Central memory CD4-positive, alpha-beta T cell (primary cell): ENCODE measurements at places on chromosomes 11 and 22.
A peak's percentile ranks its signal among the peaks of the same experiment; 100 is the strongest.

GRCh38 chr11:134366254-134366653 is 34.5 kb downstream of the GLB1L2 start:
- no peak for DNase-seq

DNA sequence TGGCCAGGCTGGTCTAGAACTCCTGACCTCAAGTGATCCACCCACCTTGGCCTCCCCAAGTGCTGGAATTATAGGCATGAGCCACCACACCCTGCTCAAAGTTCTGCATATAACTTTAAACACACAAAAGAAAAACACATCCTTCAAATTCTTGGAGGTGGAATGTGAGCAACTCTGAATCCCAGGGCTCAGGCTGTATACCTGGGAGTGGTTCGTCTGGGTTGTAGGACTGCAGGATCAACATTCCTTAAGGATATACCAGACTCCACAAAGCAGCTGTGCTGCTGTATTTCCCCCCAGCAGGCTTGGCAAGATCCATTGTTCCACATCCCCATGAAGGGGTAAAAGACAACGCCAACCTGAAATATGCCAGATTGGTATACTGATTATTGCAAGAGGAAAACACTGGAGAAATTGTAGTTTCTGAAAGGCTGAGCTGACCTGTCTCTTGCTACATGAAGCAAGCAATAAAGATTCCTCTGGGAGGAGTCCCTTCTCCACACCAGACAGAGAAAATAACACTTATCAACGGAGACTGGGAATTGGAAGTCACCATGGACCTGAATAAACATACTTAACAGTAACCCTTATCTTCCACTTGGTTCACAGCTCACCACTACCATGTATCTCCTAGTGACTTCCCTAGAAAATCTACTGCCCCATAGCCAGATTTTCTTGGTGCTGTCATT is 12.2 kb upstream of the RPS3 start:
- no peak for DNase-seq

DNA sequence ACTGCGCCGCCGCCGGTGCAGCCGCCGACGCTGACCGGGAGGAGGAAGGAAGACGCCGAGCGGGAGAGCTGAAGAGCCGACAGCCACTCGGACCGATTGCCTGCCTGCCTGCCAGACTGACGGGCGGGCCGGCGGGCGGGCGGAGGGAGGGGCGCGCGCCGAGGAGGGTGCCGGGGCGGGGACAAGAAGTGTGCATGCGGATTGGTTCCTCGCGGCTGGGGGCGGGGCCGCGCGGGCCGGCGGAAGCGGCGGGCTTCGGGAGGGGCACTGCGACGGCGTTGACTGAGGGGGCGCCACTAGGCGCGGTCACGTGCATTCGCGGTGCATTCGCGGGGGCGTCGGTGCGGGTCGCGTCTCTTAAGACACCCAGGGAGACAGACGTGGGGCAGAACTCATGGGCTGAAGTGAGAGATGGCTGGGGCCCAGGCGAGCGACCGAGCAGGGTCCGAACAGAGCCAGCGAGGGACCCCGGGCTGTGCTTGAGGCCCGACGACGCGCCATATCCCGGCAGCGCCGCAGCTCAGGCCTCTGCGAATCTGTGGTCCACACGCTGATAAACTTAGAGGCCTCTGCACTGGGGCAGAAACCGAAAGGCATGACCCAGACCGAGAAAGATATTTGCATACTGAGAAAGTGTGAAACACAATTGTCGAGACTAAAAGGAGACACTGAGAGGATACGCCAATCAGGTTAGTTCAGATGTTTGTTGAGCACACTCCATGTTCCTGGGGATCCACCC is at the start of gene MAPK1:
Gene MAPK1, minus strand, starts transcription at position 118 of the 739 bp plus-strand sequence. CDS start 205 bp downstream, outside the sequence.
- peak; percentile 90 for DNase-seq

DNA sequence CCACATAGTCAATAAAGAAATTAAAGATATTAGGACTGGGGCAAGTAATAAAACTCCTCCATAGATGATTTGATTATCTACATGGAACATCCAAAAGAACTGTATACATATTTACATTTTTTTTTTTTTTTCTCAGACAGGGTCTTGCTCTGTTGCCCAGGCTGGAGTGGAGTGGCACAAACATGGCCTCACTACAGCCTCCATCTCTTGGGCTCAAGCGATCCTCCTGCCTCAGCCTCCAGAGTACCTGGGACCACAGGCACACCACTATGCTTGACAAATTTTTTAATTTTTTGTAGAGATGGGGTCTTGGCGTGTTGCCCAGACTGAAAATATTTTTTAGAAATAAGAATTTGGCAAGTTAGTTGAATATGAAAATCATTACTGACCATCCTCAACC is 24.7 kb downstream of the REXO2 start:
- no peak for DNase-seq

- no peak for DNase-seq
These were observed 2.8 kb upstream of the SYTL2 start for GRCh38 chr11:85813721-85814120.

GRCh38 chr22:38163844-38164550 is 17.6 kb downstream of the PLA2G6 start:
- DNase-seq: no peak

DNA sequence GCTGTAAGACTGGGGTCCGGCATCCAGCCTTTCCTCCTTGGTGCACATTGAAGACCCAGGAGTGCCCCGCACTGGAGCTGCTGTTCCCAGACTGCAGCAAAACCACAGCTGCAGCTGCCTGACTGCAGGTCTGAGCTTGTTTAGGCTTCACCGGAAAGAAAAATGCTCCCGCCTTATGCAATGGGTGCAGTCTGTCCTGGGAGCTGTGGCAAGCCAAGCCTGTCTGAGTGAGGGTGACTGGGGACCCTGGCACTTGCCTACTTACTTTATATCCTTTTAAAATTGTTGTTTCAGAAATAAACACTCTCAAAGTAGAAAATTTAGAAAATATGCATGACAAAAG is 23.3 kb upstream of the CD44 start:
- DNase-seq: no peak
